ENCODE measurements at places on chromosomes 12 and 14.
A peak's percentile ranks its signal among the peaks of the same experiment; 100 is the strongest.

DNA sequence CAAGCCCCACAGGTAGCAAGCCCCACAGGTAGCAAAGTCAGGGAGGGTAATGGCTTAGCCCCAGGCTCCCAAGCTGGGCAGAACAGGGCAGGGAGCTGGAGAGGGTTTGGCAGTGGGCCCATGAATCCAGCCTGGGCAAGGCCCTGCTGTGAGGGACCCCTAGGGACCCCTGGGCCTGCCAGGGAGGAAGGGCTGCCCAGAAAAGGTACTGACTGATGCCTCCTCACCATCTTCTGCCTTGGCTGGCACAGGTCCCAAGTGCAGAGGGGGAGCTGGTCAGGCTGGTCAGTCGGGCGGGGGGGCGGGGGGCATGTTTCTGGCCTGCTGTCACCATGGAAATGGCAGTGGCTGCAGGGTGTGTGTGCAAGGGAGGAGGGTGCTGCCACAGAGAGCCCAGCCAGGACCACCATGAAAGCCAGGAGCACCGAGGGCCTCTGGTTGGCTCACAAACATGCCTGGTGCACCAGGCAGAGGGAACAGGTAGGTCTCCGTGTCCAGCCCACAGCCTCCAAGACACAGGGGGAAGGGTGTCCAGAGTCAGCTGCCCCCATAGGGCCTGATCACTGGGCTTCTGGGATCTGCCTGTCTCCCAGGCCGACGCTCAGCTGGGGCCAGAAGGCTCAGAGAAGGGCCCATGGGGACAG lies 1.5 kb upstream of the CRIP2 start:
- peak; percentile 56 for DNase-seq

DNA sequence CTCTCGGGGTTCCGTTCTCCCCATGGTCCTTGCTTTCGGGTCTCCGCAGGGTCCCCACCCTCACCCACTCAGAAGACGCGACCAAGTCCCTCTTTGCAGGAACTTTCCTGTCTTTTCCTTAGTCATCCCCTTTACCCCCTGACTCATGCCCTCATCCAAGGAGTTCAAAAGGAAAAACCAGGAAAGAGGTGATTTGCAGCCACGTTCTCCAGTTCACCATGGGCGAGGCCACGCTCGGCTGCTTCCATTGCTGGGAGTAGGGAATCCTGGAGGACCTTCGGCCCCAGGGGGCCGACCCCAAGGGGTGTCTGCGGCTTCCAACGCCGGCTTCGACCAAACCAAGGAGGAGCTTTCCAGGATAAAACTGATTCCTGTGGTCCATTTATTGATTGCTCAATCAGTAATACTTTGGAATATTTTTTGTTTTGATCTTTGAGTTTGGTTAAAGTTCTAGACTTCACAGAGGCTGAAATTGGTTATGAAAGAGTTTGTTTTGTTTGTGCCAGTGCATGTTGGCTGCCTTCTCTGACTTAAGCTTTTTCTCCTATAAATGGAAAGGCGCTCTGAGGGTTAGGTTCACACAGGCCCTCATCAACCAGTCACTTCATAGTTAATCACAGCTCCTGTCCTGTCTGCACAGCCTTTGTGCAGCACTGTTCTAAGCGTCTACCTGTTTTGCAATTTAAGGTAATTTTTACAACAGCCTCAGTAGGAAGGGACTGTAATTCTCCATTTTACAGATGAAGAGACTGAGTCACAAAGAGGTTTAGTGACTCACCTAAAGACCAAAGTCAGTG lies 827 bp downstream of the ALDH2 start:
- peak; percentile 64 for DNase-seq

DNA sequence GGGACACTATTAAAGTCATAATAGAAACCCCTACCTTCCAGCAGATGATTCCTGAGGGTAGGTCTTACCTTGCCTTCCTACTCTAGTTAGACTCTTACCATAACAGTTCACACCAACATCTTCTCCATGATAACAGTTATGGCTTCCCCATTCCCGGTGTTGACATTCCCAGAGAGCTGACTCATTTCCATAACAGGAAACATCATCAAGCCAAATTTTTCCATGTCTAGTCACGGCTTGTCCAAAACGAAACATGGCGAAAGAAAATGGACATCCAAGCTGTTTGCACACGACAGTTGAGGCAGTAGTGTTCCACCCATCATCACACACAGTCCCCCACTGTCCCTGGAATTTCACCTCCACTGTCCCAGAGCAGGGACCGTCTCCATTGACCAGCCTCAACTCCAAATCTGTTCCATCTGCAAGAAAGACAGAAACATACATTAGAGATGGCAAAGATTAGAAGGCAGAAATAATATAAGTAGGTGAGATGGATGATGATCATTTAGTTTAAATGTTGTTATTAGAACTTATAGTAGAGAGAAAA lies 10.6 kb downstream of the CD163L1 start:
- DNase-seq = peak; percentile 42

GRCh38 chr14:23861666-23862065 lies 91.9 kb upstream of the DHRS4 start:
- DNase-seq = no peak

GRCh38 chr12:122030424-122031035 lies 8.8 kb downstream of the BCL7A start:
- DNase-seq = no peak

DNA sequence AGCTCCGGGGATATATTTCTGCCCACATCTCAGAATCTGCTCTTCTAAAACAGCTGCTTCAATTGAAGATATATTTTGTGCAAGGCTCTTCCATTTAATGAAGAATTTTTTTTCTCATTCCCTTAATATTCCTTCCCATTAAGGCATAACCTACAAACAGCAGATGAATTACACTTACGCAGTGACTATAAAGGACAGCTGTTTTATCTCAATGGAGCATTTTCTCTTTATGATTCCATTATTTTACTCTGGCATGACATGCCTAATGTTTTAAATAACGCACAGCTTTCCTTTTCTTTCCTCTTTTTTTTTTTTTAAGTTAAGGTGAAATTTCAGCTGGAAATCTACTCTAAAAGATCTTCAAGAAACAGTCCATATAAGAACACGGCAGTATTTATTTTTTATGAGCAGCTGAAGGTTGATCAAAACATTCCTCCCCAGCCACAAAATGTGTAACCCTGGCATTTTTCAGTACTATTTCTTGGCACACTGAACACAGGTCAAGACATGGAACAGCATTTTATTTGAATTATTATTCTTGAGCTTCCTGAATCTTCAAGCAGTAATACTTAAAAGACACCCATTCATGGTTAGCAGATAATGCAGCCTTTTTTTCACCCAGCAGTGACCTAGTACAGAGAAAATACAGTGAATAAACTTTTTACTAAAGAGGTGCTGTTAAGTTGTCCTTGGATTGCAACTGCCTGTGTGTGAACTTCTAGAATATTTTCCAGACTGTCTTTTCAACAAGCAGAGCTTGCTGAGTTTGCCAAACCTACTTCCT lies 118.1 kb upstream of the FOXN3 start:
- DNase-seq = no peak

DNA sequence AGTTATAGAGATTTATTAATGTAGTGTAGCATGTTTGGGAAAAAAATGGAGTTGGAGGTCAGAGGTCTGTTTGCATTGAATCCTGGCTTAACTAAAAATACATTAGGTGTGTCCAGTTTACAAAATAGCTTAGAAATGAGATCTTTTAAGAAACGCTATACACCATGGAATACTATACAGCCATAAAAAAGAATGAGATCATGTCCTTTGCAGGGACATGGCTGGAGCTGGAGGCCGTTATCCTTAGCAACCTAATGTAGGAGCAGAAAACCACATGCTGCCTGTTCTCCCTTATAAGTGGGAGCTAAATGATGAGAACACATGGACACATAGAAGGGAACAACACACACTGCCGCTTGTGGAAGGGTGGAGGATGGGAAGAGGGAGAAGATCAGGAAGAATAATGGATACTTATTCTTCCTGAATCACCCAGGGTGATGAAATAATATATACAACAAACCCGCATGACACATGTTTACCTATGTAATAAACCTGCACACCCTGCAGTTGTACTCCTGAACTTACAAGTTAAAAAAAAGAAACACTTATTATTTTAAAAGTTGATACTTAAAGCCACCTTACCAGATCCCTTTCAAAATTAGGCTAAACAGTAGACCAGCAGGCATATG lies 14.0 kb upstream of the MYRFL start:
- no peak for DNase-seq

DNA sequence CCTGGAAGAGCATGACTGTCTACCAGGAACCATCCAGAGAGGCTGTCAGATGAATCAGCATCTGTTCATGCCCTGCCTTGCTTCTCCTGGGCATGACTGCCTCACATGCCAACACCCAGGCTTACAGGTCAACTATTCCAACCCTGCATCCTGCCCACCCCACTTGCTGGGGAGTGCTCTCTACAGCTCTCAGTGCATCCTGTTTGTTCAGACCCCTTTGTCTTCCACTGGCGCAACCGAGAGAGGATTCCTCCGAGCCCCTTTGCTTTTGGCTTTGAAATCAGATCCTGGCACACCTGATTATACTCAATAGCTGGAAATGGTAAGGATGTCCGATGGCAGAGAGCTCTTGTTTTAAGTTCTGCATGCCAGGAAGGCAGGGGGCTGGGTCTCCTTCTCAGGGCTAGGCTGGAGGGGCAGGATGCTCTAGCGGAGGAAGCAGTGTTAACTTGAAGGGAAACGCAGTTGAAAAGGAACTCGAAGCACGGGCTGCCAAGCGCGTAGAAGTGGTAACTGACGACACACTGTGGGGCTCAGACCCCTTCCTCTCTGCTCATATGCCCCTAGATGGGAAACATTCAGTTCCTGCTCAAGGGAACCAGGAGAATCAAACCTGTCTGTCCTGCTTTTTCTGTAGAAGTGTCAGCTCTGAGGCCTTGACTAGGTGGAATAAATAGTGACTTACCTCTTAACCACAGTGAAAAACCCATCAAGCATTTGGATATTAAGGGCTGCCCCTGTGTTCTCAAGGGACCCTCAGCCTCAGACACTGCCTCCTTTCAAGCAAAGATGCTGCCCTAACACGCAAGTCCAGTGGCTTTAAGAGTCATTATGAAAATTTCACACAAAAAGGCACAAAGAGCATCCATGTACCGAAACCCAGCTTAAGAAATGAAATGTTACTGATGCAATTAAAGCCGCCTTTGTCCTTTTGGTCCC lies 297.5 kb downstream of the ZFP36L1 start:
- DNase-seq = no peak

Data from DMS53 (cell line).